ENCODE measurements at places on chromosomes 12 and 14.

DNA sequence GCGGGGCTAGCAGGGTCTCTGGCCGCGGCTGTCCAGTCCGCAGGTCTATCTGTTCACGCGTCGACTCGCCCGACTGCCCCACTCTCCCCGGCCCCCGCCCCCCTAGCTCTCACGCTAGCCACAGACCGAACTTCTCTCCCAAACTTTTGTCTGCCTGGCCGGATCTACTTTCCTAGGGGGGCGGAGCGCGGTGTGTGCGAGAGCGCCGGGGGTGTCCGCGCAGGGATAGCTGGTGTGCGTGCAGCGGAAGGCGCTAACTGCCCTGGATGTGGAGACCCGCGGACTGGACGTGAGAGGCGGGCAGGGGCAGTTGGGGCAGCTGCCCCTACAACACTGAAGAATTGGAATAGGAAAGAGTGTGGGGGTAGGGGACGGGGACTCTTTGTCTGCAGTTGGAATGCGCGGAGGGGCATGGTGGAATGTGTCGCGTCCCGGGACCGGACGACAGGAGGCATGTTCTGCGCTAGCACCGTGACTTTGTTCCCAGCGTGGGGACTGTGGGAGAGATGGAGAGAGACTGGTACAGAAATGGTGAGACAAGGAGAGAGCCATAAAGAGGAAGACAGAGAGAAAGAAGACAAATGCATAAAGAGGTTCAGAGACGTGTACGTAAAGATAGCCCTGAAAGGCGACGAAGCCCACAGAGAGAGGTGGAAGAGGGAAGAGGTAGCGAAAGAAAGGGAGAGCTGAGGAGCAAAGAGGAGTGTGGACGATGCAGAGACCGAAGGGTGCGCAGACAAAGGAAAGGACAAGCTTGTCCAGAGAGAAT, at the start of gene AJUBA:
TSS of gene AJUBA (minus strand) at position 75 of the 769 bp plus-strand sequence. CDS start 285 bp downstream, outside the sequence.
- DNase-seq, result no peak

DNA sequence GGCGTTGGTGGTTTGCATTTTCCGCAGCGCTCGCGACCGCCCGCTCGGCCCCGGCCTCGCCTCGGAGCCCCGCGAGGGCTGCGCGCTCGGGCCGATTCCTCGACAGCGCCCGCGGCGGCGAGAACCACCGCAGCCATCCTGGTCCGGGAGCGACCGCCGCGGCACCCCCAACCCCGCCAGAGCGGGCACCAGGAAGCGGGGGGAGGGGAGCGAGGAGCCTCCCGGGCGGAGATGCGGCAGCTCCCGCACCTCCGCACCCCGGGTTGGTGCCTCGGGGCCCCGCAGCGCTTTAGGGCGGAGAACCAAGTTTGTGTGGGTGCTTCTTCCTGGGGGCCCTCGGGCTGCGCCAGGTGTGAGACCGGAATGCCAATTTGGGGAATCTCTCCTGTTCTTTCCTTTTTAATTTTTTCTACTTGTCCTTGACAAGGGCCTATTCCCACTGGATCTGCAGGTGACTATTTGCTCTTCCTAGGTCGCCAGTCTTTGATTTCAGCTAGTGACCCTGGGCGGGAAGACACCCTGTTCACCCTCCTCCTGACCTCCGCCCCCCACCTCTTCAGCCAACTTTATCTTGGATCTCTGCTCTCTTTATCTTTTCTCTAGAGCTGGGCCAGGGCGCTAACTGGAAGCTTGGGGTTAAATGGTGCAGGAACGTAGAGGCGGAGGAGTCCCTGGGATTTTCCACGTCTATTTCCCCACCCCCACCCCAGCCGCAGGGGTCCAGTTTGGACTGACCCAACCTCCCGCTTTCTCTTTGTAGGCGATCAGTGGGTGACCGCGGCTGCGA, at the start of gene SOCS2:
TSS of gene SOCS2 (plus strand) at position 751 of the 787 bp plus-strand sequence. CDS start 223 bp downstream, outside the sequence.
- DNase-seq, result no peak

DNA sequence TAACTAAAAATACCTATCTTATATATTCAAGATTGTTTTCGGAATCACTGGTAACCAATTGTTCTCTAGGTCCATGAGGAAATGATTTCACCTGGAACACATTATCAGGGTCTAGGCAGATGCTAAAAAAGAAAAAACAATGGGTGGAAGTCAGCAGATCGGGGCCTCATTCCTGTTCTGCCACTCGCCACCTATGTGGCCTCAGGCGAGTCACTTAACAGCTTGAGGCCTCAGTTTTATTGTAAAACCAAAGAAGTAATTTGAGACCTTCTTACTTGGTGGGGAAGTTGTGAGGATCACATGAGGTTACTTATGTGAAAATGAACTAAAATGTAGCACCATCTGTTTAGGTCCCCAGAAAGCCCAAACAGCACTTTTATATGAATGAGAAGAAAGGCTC, 6.2 kb upstream of the RNASE10 start:
- no peak for DNase-seq

DNA sequence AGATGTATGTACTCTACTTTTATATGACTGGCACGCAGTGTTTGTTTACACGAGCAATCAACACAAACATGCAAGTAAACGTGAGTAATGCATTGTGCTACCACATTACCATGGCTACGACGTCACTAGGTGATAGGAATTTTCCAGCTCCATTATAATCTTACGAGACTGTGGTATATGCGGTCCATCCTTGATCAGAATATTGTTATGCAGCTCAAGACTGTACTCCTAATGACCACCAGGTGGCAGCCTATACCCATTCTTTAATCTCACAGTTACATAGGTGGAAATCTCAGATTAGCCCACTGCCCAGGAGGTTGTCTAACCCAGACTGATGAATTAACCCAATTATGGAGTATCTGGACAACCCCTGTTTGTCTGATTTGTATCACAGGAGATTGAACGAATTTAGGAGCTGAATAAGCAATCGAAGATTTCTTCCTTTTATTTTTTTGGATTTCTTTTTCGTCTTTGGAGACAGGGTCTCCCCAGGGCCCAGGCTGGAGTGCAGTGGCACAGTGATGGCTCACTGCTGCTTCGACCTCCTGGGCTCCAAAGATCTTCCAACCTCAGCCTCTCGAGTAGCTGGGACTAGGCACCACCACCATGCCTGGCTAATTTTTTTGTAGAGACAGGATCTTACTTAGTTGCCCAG, 8.7 kb upstream of the TESPA1 start:
- DNase-seq, result peak; percentile 61

DNA sequence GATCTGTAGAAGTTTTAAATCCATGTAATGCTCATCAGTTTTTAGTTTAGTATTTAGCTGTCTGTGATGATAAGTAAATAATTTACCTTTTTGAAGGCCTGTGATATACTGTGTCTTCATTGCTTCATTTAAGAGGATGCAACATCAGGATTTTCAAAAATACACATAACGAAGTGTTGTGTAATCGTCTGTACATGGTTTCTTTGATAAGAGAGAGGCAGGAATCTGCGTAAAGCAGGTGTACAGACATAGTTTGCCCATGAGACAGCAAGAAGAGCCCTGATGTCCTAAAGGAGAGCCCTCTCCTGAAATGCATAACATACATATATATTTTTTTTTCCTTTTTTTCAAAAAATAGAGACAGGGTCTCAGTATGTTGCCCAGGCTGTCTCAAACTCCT, 44.8 kb downstream of the RASSF3 start:
- DNase-seq, result no peak

- peak; percentile 67 for DNase-seq
Measured at GRCh38 chr14:96252323-96252998, 3.5 kb upstream of the BDKRB1 start.

DNA sequence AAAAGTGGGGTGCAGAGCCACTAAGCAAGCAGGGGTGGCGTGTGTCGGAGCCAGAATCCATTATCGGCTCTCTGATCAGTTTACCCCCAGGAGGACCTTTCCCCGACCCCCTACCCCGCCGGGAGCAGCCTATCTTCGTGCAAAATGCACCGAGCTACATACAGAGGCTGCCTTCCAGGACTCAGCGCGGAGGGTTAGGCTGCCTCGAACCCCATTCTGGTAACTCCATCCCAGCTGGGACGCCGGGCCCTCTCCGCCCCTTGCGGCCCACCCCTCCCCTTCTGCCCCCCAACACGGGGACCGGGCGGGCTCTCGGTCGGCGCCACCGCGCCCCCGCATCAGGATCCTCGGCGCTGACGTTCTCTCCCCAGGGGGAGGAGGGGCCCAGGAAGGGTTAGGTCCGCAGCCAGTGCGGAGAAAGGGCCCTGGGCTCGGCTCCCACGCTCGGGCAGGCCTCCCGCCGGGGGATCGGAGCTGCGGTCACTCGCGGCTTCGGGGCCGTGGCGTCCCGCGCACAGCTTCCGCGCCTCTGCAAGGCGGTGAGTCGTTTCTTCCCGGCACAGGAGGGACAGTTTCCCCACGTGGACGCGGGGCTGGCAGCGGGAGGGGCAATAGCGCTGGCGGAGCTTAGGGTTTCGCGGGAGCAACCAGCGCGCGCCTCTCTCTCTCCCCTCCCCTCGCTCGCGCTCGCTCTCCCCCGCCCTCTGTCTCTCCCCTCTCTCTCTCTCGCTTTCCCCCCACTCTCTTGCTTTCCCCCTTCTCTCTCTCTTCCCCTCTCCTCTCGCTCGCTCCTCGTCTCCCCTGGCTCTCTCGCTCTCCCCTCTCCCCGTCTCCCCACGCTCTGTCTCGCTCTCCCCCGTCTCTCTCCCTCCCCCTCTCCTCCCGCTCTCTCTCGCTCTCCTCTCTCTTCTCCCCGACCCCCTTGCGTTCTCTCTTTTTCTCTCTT, 12.5 kb upstream of the MAP3K9 start:
- no peak for DNase-seq

DNA sequence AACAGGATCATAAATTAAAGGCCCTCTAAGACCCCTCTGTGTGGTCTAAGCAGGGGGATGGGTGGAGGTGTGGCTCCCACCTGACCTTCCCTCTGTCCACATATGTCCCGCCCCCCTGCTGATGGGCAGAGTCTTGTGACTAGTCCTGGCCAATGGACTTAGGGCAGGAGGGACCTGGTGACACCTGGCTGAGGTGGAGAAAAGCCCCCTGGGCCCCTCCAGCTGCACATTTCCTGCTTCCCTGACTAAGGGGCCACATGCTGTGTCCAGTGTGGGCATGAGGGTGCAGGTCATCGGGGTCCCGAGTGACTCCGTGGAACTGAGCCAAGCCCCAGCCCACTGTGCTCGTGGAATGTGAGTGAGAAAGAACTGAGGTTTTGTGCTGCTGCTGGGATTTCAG, 254.7 kb downstream of the ADGRD1 start:
- DNase-seq, result no peak

DNA sequence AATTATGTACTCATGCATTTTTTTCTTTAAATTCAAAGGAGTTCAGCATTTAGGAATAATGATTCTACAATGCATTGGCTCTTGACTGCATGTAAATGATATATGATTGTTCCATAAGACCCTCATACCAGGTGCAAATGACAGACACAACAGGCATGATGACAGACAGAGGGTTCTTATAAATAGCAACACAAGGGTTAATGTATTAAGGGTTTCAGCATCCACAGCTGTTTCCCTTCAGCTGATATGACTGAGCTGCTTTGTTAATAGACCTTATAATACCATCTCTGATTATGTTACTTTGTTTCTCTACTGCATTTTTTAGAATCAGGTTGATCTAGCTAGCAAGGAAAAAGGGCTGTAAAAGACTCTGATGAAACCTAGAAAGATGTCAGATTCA, 90.8 kb upstream of the TMTC2 start:
- DNase-seq, result no peak

DNA sequence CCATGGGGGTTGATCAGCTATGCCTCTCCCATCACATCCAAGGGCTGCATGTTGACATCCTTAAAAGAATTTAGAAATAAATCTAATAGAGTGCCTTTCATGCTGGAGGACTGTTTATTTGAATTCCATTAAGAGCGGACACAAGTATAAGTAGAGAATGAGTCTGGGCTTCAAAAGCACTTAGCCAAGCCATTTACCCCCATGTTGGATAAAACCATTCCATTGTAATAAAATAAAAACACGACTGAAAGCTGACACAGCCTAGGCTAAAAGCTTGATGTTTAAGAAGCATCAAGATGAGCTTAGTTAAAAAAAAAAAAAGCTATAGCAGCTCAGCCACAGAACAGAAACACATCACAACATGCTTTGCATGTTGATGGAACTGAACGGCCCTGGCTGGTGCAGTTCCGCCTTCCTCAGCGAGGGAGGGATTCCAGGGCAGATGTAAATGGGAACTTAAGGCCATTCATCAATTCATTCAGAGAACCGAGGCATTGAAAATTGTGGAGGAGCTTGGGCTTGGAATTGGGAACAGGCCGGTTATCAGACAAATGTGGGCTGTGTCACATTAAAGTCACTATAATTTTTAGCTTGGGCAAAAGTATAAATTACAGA, 41.2 kb downstream of the TMEM132D start:
- no peak for DNase-seq

GRCh38 chr12:13503094-13503835, 306.7 kb downstream of the EMP1 start:
- no peak for DNase-seq

DNA sequence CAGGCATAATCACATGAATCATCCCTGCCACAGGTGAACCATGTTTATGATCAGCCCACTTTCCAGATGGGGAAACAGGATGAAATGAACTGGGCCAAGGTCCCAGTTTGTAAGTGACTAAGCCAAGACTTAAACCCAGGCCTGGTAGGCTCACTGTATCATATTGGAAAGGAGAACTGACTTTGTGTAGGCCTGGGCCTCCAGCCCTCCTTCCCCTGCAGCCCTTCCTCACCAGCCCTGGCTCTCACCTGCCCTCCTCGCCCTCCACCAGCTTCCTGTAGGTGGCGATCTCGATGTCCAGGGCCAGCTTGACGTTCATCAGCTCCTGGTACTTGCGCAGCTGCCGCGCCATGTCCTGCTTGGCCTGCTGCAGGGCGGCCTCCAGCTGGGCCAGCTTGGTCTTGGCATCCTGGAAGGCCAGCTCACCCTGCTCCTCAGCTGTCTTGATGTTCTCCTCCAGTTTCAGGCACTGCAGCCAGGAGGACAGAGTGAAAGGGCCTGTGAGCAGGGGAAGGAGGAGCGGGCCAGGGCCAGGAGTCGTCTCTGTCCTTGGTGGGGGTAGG, 19.8 kb downstream of the KRT80 start:
- DNase-seq, result no peak

- no peak for DNase-seq
Measured at GRCh38 chr12:132946246-132946820, 9.8 kb downstream of the ZNF605 start.

DNA sequence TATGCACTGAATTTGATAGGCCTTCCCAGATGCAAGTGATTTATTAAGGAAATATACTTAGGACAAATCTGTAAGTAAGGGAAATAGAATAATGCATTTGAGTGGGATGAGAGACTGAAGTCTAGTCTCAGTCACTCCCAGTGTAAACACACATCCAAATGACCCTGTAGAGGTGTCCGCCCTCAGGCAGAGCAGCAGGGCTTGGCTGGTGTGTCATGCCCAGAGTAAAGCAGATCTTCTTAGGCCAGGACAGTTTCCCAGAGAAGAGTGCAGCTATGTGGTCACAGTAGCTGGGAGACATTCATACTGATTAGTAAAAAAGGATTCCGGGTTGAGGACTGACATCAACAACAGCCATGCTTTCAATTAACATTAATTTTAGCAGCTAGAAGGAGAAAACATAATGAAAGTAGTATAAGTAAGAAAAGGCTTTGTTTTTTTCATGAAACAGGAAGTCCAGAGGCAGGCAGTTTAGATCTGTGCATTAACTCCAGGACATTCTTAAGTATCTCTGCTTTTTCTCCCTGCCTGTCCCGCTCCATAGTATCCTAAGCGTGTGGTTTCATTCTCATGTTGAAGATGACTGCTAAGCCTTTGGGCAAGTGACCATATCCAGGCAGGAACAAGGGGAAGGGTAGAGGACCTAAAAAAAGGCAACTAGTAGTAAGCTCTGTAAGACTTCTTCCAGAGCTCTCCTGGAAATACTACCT, 35.7 kb downstream of the CNTN1 start:
- DNase-seq, result no peak
